ENCODE measurements at places on chromosomes 4 and X.

DNA sequence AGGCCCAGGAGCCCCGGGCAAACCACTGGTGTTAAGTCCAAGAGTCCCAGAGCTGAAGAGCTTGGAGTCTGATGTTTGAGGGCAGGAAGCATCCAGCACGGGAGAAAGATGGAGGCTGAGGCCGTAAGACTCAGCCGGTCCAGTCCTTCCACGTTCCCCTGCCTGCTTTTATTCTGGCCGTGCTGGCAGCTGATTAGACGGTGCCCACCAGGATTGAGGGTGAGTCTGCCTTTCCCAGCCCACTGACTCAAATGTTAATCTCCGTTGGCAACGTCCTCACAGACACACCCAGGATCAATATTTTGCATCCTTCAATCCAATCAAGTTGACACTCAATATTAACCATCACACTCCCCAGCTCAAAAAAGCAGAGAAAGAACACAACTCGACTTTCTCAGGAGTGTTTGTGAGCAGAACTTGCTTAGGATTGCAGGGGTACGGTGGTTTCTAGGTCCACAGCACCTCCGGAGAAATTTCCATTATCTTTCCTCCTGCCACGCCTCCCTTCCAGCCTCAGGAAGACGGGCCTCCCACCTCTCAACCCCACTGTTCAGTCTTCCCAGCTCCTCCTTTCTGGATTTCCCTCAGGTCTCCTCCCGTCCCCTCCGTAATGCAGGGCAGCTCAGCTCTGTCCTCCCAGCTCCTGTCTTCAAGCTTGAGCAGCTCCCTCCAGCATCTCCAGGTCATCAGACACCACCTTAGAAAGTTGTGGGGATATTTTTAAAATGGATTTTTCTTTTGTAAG, 13.3 kb upstream of the TMEM271 start:
- DNase-seq, result no peak

- no peak for DNase-seq
Observed at GRCh38 chrX:133285341-133285740, 67.2 kb upstream of the TFDP3 start.

DNA sequence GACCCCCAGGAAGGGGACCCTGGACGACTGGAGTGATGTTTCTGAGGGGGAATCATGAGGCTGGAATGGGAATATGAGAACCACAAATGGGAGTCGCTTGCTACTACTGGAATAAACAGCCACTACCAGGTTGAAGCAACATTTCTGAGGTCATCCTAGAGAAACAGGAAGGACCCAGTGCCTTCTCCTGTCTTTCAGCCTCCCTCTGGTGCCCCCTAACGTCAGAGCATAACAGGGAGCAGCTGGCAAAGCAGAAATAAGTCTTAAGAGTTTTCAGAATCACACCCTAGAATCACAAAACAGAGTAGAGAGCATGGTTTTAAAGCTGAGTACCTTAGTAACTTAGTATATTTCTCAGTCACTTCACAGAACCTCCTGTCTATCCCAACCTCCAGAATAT, 347.8 kb upstream of the PITX2 start:
- DNase-seq, result no peak

DNA sequence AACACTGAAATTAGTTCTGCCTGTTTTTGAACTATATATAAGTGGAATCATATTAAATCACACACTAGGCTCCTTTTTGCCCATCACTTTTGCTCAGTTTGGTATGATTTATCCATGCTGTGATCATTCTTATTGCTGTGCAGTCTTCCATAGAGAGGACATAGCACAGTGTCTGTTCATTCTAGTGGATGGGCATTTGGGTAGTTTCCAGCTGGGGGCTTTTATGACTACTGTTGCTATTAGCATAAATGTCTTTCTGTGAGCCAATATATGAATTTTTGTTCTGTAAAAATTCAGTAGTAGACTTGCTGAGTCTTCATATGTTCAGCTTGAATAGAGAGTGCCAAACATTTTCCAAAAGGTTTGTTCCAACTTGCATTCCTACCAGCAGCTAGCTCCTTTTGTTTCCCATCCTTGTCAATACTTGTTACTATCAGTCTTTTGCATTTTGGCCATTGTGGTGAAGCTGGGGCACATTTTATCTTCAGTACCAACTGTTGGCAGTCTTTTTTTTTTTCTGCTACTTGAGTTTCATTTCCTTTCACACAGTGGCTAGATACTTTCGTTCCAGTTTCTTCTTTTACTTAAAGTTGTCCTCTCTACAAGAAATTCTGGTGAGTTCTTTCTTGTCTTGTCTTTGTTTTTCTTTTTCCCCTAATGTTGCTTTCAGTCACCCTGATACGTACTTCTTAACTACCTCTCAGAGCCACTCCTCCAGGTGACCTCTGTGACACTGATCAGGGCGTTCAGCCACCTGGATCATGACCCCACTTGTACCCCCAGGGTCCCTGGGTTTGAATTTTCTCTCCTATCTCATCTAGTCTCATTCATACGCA, 87.0 kb downstream of the ANXA3 start:
- DNase-seq, result no peak

DNA sequence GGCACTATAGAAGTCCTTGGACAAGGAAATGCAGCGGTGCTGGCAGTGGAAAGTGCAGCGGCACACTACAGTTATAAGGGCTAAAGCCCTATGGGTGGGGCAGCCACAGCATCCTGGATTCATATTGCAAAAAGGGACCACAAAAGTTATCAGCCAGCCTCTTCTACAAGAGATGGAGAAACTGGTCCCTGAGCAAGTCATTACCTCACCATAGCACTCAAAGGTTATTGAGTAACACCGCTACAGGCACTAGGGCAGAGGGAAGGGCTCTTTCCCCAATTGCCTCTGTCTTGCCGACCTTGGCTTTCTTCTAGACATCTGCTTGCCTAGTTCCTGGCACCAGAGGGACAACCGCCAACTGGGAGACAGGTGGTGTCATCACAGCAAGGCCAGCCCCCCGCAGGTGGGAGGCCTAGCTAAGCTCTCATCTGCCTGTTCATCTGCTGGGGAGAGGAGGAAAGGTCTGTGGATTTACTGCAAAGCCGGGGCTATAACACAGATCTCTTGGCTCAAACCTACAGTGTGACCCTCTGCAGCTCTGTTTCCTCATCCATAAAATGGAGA, 600.0 kb downstream of the BCOR start:
- no peak for DNase-seq

GRCh38 chr4:105061731-105062130, 84.9 kb upstream of the TET2 start:
- DNase-seq, result no peak

- no peak for DNase-seq
Observed at GRCh38 chrX:13396924-13397323, 77.1 kb upstream of the ATXN3L start.

- DNase-seq, result no peak
Observed at GRCh38 chr4:76767983-76768382, 130.0 kb downstream of the SOWAHB start.

- DNase-seq, result no peak
Observed at GRCh38 chrX:118062817-118063615, 53.6 kb downstream of the KLHL13 start.

GRCh38 chr4:177380730-177381287, 61.4 kb downstream of the AGA start:
- DNase-seq, result no peak

DNA sequence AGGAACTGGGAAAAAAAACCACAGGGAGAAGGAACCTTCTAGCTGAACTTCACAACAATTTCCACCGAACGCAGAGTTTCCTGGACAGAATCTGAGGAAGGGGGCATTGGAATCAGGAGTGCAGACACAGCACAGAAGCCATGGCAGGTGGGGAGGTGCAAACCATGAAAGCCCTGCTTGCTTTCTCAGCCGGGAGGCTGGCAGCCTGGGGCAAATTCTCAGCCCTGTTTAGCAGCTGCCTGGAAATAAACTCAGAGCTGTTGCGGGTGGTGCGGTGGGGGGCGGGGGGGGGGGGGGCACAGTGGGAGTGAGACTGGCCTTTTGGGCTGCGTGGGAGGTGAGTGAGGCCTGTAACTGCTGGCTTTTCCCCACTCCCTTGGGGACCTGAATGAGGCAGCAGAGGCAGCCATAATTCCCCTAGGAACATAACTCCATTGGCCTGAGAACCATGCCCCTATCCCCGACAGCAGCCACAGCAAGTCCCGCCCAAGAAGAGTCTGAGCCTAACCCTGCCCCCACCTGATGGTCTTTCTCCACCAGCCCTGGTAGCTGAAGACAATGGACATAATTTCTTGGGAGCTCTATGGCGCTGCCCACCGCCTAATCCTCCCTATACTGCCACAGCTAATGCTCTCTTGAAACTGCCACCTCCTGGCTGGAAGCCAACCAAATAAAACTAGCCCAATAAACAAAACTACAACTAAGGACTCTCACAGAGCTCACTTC, 176.3 kb downstream of the FAM13A start:
- no peak for DNase-seq

DNA sequence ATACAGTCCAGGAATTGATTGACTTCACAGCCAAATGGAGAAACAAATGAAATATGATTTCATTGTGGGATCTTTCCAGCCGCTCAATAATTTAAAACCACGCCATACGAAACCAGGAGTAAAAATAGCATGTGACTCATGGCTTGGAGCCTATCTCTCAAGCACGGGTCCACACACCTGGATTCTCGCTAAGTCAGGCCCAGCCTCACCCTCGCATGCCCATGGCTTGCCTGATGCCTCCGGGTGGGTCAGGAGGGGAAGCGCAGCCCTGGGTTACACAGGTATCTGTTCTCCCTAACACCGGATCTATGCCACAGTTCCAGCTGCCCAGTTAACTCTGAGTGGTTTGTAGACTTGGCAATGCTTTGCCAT, 5.6 kb upstream of the ABLIM2 start:
- no peak for DNase-seq

DNA sequence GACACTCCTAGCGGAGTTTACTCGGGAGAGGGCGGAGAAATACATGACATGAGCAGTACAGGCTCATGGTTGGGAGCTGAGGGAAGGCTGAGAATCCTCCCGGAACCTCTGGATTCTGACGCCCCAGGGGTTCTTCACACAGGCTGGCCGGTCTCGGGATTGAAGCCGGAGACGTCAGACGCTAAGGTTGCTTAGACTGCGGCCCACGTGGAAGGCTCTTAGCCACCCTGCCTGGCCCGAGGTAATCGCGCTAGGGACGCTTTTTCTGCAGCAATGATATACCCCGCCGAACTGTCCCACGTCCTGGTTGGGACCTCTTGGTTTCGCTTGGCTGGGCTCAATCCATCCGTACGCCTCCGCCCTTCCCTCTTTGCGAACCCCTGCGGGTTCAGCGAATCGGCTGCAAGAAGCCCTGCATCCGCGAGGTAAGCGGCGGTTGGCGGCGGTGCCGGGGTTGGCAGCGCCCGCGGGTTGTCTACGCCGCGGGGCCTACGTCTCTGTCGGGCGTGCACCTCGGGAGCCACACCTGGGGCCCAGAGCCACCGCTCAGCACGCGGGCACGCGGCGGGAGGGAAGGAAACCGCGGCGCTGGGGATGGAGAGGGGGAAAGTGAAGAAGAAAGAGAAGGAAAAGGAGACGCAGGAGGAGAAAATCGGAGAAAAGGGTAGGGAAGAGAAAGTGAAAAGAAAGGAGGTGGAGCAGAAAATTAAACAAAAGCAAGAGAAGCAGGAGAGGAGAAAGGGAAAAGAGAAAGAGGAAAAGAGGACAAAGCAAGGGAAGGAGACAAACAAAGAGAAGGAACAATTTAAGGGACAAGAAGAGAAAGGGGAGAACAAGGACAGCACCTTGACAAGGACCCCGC, at the start of gene ARL9:
TSS of gene ARL9 (plus strand) at position 523 of the 862 bp plus-strand sequence. CDS start at position 595, 72 bp downstream.
- no peak for DNase-seq

- no peak for DNase-seq
Observed at GRCh38 chr4:179195887-179196286, 1753.7 kb upstream of the AGA start.

DNA sequence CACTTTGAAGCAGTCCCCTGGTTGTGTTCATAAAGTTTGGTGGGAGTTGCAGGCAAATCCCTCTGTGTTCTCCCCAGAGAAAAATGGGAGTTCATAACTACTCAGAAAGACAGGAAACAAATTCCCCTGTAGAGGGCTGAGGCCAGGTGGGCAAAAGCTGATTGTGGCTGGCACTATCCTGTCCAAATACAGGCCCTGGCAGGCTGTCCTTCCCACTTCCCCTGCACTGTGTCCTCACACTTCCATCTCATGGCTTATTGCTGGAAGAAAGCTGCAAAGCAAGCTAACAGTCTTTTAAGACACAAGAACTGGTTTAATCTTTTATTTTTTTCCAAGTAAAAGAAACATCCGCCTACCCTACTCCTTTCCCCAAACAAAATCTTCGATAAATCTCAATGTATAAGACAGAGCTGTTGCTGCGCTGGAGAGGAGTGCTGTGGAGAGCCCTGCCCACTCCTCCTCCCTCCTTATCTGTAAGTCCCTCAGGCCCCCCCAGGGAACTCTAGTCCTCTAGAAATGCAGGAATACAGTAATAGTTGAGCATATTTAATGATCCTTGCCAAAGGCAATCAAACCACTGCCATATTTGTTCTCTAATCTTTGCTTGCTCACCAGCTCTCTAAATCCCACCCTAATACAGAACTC, 14.0 kb downstream of the TAPT1 start:
- no peak for DNase-seq

DNA sequence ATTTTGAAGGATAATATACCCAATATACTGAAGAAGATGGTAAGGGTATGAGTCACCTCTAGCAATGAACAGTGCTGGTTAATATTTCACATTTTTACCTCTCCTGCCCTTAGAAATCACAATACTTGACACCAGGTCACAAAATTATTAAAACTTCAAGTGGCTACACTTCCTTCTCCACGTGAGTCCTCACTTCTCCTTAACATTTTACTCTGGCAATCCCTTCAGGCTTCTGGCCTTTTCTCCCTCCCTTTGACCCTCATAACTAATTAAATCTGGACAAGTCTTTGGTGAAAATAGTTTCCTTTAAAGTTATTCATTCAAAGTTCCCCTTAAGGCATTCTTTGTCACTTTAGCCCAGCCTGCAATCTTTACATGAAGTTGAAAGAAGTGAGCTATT, 190.4 kb downstream of the UNC5C start:
- DNase-seq, result no peak

GRCh38 chr4:9867751-9868425, 86.5 kb downstream of the DRD5 start:
- no peak for DNase-seq

GRCh38 chr4:52883183-52883621, 21.1 kb downstream of the RASL11B start:
- DNase-seq, result no peak

DNA sequence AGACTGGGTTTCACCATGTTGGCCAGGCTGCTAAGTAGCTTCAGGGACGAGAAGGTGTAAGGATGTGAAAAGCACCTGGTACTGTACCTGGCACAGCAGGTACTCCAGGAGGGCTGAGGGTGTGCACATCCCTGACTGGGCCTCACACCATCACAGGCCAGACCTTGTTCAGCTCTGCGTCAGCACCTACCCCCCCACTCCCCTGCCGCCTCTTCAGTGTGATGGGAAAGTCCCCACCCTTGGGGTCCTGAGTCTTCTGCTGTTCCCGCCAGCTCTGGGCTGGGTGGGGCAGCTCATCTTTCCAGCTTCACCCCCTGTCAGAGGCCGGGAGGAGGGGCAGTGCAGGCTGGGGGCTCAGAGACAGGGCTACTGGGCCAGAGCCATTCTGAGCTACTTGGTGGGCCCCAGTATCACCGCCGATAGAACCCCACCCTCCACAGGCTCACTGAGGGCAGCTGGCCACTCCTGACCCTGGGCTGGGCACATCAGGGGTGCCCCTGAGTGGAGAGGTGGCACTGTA, 6.7 kb upstream of the SH3BP2 start:
- no peak for DNase-seq
